ENCODE measurements at places on chromosomes 3 and 15. TPM values are rescaled to one million over a fixed set of nuclear protein-coding genes. Genes with fewer than 3 reads are reported as not detected.

The GOLGA8T gene
- total RNA-seq = 0.91 TPM

The DAZL gene
- not detected for total RNA-seq

DNA sequence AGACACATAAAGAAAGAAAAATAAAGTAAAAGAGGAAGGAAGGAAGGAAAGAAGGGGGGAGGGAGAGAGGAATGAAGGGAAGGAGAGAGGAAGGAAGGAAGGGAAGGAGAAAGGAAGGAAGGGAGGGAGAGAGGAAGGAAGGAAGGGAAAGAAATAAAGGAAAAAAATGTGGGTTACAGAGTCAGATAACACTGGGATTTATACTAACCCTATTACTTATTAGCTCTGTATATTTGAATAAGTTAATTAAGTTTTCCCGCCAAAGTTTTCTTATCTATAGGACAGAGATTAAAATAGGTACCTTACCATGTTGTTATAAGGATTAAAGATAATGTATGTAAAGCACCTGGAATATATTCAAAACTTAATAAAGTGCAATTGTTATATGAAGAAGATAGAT is 439.3 kb upstream of the KCNMB2 start:
- H3K4me1 ChIP-seq = no peaks in the 10 kb centered on the region
- H3K27me3 ChIP-seq = no peaks in the 10 kb centered on the region
- no peak overlapping the region for H3K27ac ChIP-seq
- DNase-seq = no peak

The ZNF710 gene
- 5.2 TPM for total RNA-seq

The KBTBD13 gene
- 4.3 TPM for total RNA-seq

The SNTN gene
- not detected for total RNA-seq

- DNase-seq = no peak
- H3K4me1 ChIP-seq = no peaks in the 10 kb centered on the region
- no peaks in the 10 kb centered on the region for H3K27me3 ChIP-seq
- H3K36me3 ChIP-seq = no peaks in the 10 kb centered on the region
- H3K27ac ChIP-seq = no peak overlapping the region
- H3K4me3 ChIP-seq = no peak overlapping the region
These were observed 40.4 kb upstream of the C15orf39 start for GRCh38 chr15:75161106-75161916.

DNA sequence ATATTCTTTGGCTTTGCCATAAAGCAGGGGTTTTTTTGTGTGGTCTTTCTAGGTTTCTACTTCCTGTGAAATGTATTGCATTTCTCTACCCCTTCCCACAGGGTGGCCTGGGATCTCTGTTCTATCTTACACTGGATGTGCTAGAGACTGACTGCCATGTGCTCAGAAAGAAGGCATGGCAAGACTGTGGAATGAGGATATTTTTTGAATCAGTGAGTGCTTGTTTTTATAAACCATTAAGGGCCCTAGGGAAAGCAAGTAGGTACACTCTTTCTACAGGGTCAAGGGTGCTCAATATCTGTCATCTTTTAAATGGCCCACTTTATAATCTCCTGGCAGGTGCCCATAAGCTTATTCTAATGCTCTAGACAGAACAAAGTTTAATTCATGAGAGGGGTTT is 730 bp downstream of the FETUB start:
- H3K27ac ChIP-seq = no peak overlapping the region
- H3K4me3 ChIP-seq = no peak overlapping the region
- no peak for DNase-seq
- no peaks in the 10 kb centered on the region for H3K27me3 ChIP-seq
- no peaks in the 10 kb centered on the region for H3K36me3 ChIP-seq

The ZPLD1 gene
- not detected for total RNA-seq

- H3K27ac ChIP-seq = peak overlapping the region; percentile 99
- peaks cover 36% of the 10 kb centered on the region for H3K4me1 ChIP-seq
- no peaks in the 10 kb centered on the region for H3K27me3 ChIP-seq
- H3K4me3 ChIP-seq = peak overlapping the region; percentile 90
- DNase-seq = peak; percentile 92
These were observed 1.0 kb downstream of the KLHL24 start for GRCh38 chr3:183636221-183637105.

The INSYN1 gene
- 72.5 TPM for total RNA-seq

GRCh38 chr15:38648121-38648843 is 83.7 kb upstream of the RASGRP1 start:
- no peak overlapping the region for H3K27ac ChIP-seq
- no peak overlapping the region for H3K4me3 ChIP-seq
- no peaks in the 10 kb centered on the region for H3K36me3 ChIP-seq
- peaks cover 10% of the 10 kb centered on the region for H3K27me3 ChIP-seq

DNA sequence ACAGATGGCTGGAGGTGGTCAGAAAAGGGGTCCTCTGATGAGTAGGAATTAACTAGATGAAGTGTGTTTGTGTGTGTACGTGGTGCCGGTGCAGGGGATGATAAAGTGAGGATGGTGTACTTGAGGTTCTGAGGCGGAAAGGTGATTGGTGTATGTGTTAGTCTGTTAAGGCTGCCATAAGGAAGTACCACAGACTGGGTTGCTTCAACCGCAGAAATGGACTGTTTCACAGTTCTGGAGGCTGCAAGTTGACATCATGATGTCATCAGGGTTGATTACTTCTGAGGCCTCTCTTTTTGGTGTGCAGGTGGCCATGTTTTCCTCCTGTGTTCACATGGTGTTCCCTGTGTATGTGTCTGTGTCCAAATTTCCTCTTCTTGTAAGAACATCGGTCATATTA is 202.4 kb upstream of the RGMA start:
- H3K27ac ChIP-seq = no peak overlapping the region
- H3K36me3 ChIP-seq = no peaks in the 10 kb centered on the region
- peaks cover 11% of the 10 kb centered on the region for H3K4me1 ChIP-seq
- no peak for DNase-seq

The GHSR gene
- not detected for total RNA-seq

- DNase-seq = no peak
- no peaks in the 10 kb centered on the region for H3K27me3 ChIP-seq
- H3K4me3 ChIP-seq = no peak overlapping the region
- H3K27ac ChIP-seq = peak overlapping the region; percentile 65
- H3K4me1 ChIP-seq = no peaks in the 10 kb centered on the region
- H3K36me3 ChIP-seq = no peaks in the 10 kb centered on the region
These were observed 71.5 kb upstream of the EIF1B start for GRCh38 chr3:40237889-40238571.

DNA sequence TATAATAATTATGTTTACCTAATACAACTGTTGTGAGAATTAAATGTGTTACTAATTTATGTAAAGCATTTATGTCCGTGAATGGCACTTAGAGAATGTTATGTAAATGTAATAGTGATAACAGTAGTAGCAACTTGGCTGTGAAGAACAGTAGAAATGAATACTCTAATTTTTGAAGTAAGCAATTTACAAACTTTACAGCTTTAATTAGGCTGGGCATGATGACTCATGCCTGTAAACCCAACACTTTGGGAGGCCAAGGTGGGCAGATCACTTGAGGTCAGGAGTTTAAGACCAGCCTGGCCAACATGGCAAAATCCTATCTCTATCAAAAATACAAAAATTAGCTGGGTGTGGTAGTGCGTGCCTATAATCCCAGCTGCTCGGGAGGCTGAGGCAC is 33.9 kb upstream of the IREB2 start:
- DNase-seq = no peak
- H3K27me3 ChIP-seq = peaks cover 25% of the 10 kb centered on the region
- H3K4me3 ChIP-seq = no peak overlapping the region
- no peaks in the 10 kb centered on the region for H3K4me1 ChIP-seq
- no peak overlapping the region for H3K27ac ChIP-seq

- no peak overlapping the region for H3K4me3 ChIP-seq
- no peak overlapping the region for H3K27ac ChIP-seq
- H3K4me1 ChIP-seq = no peaks in the 10 kb centered on the region
- no peaks in the 10 kb centered on the region for H3K27me3 ChIP-seq
- H3K36me3 ChIP-seq = no peaks in the 10 kb centered on the region
- DNase-seq = no peak
These were observed 8.7 kb downstream of the SLC27A2 start for GRCh38 chr15:50190723-50191122.

GRCh38 chr3:13308380-13308801 is 111.7 kb downstream of the NUP210 start:
- H3K4me3 ChIP-seq = no peak overlapping the region
- H3K27me3 ChIP-seq = no peaks in the 10 kb centered on the region
- no peak overlapping the region for H3K27ac ChIP-seq
- H3K4me1 ChIP-seq = no peaks in the 10 kb centered on the region
- DNase-seq = no peak

The SEMA3G gene
- total RNA-seq = 12.3 TPM

The SYNM gene
- total RNA-seq = 343 TPM

The ERICH6 gene
- total RNA-seq = not detected

- H3K27ac ChIP-seq = no peak overlapping the region
- no peaks in the 10 kb centered on the region for H3K36me3 ChIP-seq
- H3K4me1 ChIP-seq = peaks cover 4% of the 10 kb centered on the region
- peak overlapping the region; percentile 88 for H3K4me3 ChIP-seq
- no peaks in the 10 kb centered on the region for H3K27me3 ChIP-seq
- DNase-seq = no peak
These were observed 3.0 kb downstream of the SIAH2 start for GRCh38 chr3:150759947-150760346.

The KLHL40 gene
- 1.0 TPM for total RNA-seq

GRCh38 chr3:49675912-49676311 is 1.8 kb downstream of the APEH start:
- no peak for DNase-seq
- H3K27me3 ChIP-seq = no peaks in the 10 kb centered on the region
- no peak overlapping the region for H3K4me3 ChIP-seq
- peaks cover 54% of the 10 kb centered on the region for H3K36me3 ChIP-seq
- peaks cover 16% of the 10 kb centered on the region for H3K4me1 ChIP-seq
- no peak overlapping the region for H3K27ac ChIP-seq

The SLC22A13 gene
- 0.31 TPM for total RNA-seq

The MCCC1 gene
- total RNA-seq = 57.9 TPM

DNA sequence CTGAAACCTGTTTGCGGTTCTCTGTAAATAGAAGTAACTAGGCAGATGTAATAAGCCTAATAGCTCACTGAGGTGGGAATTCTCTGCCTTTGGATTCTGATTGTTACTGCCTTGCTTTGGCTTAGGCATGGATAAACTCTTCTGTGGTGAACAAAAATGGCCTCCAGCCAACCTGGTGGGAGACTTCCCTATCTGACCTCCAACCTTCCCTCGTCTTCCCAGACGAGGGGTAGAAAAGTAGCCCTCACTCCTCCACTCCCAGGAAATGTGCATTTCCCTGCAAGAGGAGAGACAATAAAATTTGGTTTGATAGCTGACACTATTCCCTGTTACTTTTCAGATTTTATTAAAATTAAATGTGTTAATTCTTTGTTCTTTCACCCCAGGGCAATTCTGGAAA is 606 bp upstream of the CD96 start:
- no peaks in the 10 kb centered on the region for H3K27me3 ChIP-seq
- H3K27ac ChIP-seq = no peak overlapping the region
- no peaks in the 10 kb centered on the region for H3K4me1 ChIP-seq
- no peaks in the 10 kb centered on the region for H3K36me3 ChIP-seq
- no peak for DNase-seq
- no peak overlapping the region for H3K4me3 ChIP-seq

DNA sequence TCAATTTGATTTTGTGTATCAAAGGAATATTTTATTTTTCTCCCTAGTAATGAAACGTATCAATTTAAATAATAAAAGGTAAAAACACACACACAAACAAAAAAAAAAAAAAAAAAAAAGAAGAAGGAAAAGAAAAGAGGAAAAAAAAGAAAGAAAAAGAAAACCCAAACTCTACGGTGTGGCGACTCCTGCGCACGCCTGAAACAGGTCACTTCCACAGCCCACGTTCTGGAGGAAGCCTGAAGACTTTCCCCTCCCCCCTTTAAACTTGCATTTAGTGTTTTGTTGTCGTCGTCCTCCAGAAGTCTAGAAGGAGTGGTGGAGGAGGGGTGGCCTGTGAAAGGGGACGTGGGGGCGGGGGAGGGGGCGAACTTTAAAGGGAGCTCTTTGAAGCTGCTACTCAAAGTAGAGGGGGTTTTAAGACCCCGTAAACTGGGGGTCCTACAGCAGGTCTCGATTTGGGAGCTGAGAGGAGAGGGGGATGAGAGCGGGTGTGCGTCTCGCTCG is 2.3 kb upstream of the TLE3 start:
- no peaks in the 10 kb centered on the region for H3K36me3 ChIP-seq
- H3K4me1 ChIP-seq = peaks cover 53% of the 10 kb centered on the region
- H3K27me3 ChIP-seq = peaks cover 4% of the 10 kb centered on the region
- H3K27ac ChIP-seq = no peak overlapping the region

DNA sequence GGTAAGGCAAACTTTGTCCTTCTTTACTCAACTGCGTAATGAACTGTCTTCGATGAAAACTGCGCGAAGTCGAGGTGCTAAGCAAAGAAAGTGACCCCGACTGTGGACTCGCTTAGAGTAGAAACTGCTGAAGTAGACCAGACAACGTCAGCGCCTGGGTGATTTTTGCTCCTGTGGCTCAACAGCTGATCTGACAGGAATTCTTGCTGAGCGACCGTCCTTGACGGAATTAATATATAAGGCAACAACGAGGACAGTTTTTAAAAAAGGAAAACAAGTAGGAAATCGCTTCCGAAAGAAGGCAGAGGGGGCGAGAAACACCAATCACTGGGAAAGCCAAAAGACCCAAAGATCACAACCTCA is 541 bp downstream of the RPS27L start:
- H3K27me3 ChIP-seq = no peaks in the 10 kb centered on the region
- H3K4me1 ChIP-seq = peaks cover 34% of the 10 kb centered on the region
- peak; percentile 19 for DNase-seq
- H3K4me3 ChIP-seq = peak overlapping the region; percentile 56
- H3K27ac ChIP-seq = peak overlapping the region; percentile 99

- H3K36me3 ChIP-seq = peaks cover 21% of the 10 kb centered on the region
- peak overlapping the region; percentile 60 for H3K4me3 ChIP-seq
- peak overlapping the region; percentile 84 for H3K27ac ChIP-seq
- DNase-seq = peak; percentile 75
- no peaks in the 10 kb centered on the region for H3K27me3 ChIP-seq
These were observed 625 bp upstream of the ELL3 start for GRCh38 chr15:43777267-43777914.

DNA sequence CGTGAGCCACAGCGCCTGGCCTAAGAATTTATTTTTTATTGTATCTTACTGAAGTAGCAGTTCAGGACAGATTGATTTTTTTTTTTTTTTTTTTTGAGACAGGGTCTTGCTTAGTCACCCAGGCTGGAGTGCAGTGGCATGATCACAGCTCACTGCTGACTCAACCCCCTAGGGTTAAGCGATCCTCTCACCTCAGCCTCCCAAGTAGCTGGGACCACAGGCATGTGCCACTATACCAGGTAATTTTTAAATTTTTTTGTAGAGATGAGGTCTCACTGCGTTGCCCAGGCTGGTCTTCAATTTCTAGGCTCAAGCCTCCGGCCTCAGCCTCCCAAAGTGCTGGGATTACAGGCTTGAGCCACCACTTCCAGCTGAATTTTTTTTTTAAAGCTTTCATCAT is 99.8 kb upstream of the HERC1 start:
- peaks cover 20% of the 10 kb centered on the region for H3K36me3 ChIP-seq
- H3K4me3 ChIP-seq = no peak overlapping the region
- no peak for DNase-seq

The HESX1 gene
- 0.83 TPM for total RNA-seq

The RAB8B gene
- total RNA-seq = 6.0 TPM

The MCTP2 gene
- 3.9 TPM for total RNA-seq

The KBTBD12 gene
- 43.0 TPM for total RNA-seq

The SEMA5B gene
- total RNA-seq = 5.5 TPM

The PATL2 gene
- total RNA-seq = 2.6 TPM

Measured in heart right ventricle (tissue), 16 donors.